ENCODE measurements at places on chromosomes 6 and 20.
A peak's percentile ranks its signal among the peaks of the same experiment; 100 is the strongest.

DNA sequence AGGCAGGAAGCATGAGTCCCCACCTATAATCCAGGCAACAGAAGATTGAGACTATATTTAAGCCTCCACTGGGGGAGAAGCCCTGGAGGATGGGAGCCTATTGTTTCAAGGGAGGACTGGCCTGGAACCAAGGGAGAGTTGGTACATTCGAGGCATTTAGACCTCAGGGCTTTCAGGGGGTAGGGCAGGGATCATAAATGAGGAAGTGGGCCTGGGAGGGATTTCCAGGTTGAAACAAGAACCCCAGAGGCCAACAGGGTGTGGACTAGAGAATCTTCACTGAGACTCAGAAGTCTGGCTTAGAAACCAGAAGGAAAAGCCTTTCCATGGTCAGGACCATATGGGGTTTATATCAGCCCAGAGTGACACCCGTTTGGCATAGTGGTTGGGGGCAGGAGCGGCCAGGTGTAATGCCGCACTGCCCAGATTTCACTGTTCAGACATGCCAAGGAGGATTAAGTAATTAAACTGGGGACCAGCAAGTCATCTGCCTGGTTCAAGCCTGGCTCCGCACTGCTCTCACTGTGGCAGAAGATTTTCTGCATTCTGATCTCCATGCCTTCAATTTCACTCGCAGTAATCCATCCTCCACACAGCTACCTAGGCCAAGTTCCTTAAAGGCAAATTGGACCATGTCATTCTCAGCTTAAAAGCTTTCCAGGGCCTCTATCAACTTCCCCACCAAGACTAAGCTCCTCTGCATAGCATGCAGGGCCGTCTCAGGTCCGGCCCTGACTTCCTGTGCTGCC is 17.8 kb downstream of the LRFN2 start:
- no peak for DNase-seq

DNA sequence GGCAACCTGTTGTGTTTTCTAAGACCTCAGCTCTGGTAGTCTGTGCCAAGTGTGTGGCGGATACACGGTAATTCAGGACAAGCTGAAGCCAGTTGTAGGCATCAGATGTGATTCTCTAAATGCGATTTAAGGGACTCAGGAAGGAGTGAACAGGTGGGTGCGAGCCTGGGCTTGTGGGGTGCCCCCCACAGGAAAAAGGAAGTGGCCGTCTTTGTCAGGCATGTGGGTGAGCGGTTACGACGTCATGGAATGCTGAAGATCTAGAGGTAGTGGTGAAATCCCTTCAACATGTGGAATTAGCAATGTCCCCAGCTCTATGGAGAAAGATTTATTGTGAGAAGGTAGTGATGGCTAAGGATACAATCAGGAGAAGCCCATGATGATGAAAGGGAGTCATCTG is 95.1 kb upstream of the EXOC2 start:
- DNase-seq = peak; percentile 17

DNA sequence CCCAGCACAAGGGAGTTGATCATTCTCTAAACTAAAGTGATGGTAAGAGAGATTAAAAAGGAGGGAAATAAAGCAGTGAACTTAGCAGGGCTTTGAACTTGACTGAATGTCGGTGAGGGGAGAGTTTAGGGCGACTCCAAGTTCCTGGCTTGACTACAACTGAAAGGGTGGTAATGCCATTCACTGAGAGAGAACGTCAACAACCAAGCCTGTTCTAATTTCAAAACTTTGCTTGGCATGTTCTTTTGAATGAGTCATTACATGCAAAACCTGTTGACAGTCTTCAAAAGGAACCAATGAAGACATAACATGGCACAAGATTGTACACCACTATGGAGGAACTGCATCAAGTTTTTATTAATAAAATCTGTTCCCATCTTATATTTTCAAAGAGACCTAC is 10.3 kb upstream of the MYB start:
- no peak for DNase-seq

GRCh38 chr6:51495096-51495495 is 592.3 kb downstream of the PKHD1 start:
- no peak for DNase-seq

DNA sequence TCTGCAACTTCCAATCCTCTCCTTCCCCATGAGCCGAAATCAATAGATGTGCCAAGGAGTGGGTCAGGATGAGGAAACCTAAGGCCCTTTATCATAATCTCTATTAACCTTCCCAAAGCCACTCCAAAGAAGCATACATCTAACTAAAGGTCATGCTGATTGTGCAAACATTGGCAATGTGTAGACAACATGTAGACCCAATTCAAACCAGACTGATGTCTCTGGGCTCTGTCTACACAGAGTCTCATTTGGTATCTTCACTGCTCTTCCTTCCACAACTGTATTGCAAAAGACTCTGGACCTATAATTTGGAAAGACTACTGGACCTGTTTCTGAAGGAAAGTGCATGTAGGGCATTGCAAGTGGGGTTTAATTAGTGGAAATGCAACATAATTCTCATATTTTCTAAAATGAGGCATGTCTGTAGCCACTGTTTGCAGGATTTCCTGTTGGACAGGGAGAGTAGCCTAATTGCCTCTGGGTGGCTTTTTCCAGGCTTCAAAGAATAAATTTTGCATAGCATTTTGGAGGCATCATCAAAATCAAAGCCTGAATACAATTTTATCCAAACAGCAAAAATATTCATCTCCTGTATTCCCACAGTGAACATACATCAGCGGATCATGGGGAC is 35.0 kb upstream of the MLIP start:
- no peak for DNase-seq

DNA sequence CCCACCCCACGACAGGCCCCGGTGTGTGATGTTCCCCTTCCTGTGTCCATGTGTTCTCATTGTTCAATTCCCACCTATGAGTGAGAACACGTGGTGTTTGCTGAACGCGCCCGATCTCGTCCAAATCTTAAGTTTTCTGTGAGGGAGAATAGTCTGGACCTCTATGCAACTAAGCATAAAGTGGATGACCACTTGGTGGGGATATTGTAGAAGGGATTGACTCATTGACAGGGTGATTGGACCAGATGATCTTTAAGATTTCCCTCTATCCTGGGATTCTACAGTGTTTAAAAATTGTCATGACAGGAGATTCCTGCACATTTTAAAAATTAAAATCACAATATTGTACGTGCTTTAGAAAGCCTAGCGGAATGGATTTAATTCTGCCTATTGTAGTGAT is 141.3 kb downstream of the TRMT11 start:
- no peak for DNase-seq

DNA sequence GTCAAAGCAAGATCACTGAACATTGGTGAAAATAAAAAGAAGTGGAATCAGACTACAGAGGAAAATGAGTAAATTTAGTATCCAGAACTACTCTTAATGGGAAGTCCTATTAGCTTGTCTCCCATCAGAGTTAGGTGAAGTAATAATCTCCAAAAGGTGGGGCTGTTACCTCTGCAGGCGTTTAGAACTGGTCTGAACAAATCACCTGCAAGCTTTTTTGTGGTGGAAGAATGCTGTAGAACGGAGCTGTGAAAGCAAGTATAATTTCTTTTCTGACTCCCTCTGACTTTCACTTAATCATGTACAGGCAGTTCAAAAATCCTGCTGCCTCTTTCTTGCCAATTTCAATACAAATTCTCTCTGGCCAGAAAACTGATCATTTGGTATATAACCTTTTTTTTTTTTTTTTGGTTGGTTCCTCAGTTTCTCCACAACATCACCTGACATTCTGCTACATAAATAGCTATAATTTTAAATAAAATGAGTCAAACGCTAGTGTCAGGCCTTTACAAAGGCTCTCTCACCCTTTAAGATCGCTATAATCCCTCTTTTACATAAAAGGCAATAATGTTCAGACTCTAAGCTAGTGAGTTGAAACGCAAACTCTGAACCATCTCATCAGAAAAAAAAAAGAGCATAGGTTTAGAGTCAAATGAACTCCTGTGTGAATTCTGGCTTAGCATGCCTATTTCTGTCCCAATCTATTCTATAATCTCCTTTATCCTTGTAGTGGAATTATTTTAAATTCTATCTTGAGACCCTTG is 38.8 kb downstream of the CITED2 start:
- DNase-seq = no peak

DNA sequence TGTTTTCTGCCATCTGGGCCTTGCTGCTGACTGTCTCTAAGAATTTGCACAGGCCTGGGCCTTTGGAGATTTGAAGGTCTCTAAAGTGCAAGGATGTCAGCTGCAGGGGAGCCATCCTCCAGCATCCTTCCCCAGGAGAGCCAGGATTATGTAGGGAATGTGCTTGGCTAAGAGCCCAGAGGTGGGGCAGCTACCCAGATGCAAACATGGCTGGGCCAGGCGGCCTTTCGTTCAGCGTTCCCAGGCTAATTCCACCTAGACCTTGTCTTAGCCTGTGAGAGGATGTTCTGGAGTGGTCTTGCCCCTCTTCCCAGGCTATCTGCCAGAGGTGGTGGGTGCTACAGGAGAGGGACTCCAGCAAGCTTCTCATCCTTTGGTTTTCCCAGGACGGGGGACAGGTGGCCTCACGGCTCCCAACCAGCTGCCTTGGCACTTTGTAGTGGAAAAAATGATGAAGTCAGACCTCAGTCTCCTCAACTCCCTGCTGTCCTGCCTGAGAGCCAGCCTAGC is 7.7 kb upstream of the PTGIS start:
- no peak for DNase-seq

GRCh38 chr20:17898548-17898994 is 70.0 kb downstream of the SNX5 start:
- DNase-seq = peak; percentile 66

DNA sequence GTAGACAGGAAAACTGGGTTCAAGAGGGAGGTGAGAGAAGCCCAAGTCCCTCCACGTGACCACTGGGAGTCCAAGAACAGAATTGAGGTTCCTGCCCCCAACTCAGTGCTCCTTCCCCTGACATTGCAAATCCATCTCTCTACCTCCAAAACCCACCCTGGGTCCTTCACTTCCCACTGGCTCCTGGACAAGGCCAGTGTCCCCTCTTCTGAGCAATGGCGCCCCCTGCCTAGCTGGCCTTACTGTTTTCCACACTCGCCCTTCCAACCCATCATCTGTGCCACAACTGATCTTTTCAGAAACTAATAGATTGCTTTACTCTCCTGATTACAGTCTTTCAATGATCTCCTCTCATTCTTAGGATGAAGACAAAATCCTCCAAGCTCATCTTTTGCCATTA is 200.3 kb downstream of the ANKRD60 start:
- no peak for DNase-seq

GRCh38 chr6:11324453-11325015 is 92.1 kb upstream of the NEDD9 start:
- no peak for DNase-seq

DNA sequence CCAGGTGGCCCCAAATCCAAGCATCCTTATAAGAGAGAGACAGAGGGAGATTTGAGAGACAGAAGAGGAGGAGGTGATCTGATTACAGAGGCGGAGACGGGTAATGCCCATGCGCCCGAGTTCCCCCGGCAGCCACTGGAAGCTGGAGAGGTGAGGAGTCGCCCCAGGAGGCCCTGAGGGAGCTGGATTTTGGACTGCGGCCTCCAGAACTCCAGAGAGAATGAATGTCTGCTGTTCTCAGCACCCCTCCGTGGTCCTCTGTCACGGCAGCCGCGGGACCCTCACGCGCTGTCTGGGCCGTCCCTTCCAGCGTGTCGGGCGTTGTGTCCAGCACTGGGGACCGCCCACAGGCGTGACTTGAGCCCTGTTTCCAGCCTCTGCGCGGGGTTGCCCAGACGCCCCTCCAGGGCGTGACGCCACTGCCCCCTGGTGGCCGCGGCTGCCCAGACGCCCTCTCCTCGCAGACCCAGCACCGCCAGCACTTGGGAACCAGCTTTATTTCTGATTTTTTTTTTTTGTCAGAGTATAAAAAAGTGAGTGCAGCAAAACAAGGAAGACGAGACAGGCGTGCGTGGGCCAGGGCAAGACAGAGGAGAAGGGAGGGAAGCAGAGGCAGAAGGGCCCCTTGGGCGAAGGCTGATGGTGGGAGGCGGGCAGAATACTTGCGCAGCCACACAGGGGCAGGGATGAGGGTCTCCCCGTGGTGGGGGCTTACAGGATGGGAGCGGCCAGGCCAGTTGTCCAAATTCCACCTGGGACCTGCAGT is 4.1 kb upstream of the ZNF512B start:
- peak; percentile 84 for DNase-seq

GRCh38 chr20:41352666-41353065 is 12.0 kb downstream of the LPIN3 start:
- no peak for DNase-seq

- DNase-seq = no peak
Measured at GRCh38 chr6:135265278-135265677, 84.2 kb downstream of the MYB start.

DNA sequence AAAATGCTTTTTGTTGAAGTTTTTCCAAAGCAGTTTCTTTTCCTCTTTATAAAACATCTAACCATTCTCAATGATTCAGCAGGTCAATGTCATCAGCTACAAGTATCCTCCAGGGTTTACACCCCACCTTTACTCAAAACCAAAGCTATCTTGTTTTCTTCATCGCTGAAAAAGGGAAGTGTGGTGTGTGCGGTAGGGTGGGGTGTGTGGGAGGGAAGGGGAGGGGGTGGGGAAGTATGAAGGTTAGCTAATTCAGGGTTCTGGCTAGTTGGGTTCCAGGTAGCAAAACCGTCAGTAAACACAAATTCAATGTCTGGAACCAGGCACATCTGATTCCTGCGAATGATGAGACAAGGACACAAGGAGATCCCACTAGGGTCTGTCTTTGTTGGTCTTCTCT is 189.6 kb downstream of the GJA10 start:
- DNase-seq = peak; percentile 39

DNA sequence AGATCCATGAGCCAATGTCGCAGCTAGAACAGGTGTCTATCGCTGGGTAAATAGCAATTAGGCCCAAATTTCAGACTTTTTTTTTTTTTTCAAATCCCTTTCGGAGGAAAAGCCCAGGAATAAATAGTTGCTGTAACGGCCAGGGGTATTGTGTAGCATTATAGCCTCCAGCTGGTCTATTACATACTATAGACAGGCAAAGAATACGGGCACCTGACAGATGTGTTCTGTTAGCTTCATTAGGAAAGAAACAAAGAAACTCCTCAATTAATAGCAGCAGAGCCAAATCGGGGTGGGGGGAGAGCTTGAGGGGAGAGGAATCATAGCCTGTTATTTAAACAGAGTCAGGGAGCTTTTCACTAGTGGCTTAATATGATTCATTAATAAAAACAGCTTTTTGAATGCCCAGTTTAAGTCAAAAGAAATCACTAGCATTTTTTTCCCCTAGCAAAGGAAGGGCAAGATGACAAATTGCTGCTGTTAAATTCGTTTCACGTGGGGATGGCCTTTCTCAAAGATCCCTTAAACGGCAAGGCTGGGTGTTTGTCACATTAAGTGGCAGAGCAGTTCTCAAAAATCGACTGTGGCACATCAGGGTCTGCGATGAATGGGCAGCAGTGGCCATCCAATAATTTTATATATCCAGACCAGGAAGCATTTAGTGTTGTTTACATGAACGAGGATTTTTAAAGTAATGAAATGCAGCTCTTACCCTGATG is 139.4 kb downstream of the ID4 start:
- no peak for DNase-seq

GRCh38 chr6:108580646-108581045 is 19.9 kb downstream of the FOXO3 start:
- DNase-seq = no peak

DNA sequence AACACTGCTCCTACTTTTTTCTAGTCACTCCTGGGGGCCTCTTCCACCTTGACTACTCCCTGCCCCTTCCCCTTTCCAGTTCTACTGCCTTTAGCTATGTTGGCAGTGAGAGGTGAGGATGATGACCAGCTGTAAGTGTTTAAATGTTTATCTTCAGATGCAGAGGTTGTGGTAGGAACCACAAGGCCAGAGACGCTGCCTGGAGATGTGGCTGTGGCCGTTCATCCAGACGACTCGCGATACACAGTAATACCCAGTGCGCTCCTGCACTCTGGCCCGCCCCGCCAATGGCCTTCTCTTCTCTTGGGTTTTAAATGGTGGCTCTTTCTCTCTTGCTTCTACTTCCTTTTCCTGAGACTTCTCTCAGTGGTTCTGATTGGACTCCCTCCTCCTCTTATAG is 4.6 kb downstream of the VARS2 start:
- DNase-seq = no peak

All from naive thymus-derived CD8-positive, alpha-beta T cell (primary cell).